Camera-type eye (tissue), 1 donor: ENCODE measurements at places on chromosomes 7 and 10. TPM values are rescaled to one million over a fixed set of nuclear protein-coding genes. Genes with fewer than 3 reads are reported as not detected.

Gene GPRIN2
- total RNA-seq, result 9.0 TPM

Gene NKX1-2
- total RNA-seq, result not detected

Gene GPR15LG
- total RNA-seq, result not detected

Gene PTN
- total RNA-seq, result 162 TPM

Gene NUTM2E
- total RNA-seq, result 0.33 TPM

Gene CCDC146
- 27.0 TPM for total RNA-seq

Gene LEP
- total RNA-seq, result not detected
